ENCODE measurements at places on chromosomes 1 and 21.
A peak's percentile ranks its signal among the peaks of the same experiment; 100 is the strongest.

DNA sequence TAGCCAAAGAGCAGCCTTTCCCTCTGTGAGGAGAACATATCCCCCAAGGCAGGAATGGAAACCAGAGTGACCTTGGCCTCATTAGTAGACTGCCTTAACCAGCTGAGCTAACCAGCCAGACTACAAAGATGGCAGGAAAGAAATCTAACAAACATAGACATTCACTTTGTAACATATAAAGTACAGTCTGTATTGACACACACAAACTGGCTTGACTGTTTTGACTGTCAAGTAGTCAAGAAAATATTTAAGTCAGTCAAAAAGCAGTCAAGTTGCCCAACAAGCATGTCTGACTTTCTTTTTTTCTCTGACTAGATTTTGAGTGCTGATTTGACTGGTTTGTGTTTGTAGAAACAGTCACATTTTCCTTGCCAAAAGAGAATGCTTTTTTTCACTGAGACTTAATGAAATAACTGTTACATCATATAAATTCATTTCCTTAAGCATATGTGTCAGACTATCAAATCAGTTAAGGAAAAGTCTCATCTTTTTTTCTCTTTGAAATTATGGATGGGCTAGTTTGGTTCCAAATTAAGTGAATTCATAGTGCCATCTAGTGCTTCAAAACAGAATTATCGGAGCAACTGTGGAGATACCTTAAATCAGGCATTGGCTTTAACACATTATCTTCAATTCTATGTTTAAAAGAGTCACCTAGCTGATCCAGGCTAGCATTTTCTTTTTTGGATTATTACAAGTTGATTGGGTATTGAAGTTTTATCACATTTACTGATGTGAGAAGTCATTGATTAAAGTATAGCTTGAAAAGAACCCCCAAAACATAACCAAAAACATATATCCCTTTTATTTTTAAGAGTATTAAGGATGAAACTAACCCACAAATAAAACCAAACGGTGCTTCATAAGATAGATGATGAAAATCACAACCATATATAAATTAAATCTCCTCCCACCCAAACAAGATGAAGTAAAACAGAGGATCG is 75.0 kb downstream of the ATP6V1G3 start:
- ATAC-seq: peak; percentile 59
- no peaks in the 10 kb centered on the region for H3K27me3 ChIP-seq
- no peaks in the 10 kb centered on the region for H3K4me1 ChIP-seq
- H3K36me3 ChIP-seq: no peaks in the 10 kb centered on the region
- H3K27ac ChIP-seq: peak overlapping the region; percentile 58

GRCh38 chr1:233790662-233791371 is 113.7 kb upstream of the SLC35F3 start:
- H3K36me3 ChIP-seq: no peaks in the 10 kb centered on the region
- H3K27me3 ChIP-seq: peaks cover 26% of the 10 kb centered on the region
- no peak overlapping the region for H3K27ac ChIP-seq
- peak; percentile 77 for ATAC-seq
- H3K4me1 ChIP-seq: no peaks in the 10 kb centered on the region
- no peak overlapping the region for H3K4me3 ChIP-seq

GRCh38 chr1:178263341-178263740 is 169.4 kb downstream of the RASAL2 start:
- ATAC-seq: no peak
- H3K4me3 ChIP-seq: no peak overlapping the region
- H3K36me3 ChIP-seq: no peaks in the 10 kb centered on the region
- no peak overlapping the region for H3K27ac ChIP-seq
- H3K27me3 ChIP-seq: no peaks in the 10 kb centered on the region

DNA sequence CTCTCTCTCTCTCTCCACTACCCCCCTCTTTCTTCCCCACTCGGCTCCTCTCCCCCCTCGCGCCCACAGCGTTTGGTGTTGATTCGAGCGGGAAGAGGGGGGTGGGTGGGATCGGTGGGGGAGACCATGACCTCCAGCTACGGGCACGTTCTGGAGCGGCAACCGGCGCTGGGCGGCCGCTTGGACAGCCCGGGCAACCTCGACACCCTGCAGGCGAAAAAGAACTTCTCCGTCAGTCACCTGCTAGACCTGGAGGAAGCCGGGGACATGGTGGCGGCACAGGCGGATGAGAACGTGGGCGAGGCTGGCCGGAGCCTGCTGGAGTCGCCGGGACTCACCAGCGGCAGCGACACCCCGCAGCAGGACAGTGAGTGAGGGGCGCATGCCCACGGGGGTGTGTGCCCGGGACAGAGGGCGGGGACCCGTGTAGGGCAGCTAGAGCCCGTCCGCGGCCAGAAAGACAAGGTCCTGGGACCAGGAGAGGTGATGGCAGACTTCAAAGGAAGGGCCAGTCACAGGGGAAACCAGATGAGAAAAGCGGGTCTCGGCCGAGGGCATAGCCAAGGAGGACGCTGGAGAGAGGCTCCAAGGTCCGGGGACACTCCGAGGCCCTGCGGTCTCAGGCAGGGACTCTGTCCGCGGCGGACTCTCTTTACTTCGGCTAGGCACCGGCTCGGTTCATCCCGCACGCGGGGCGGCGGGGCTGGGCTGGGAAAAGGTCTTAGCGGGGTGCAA is at the start of gene PRRX1:
Gene PRRX1 (plus strand): TSS at position 39 of the 735 bp plus-strand sequence. CDS start 88 bp downstream, at position 127.
- H3K4me3 ChIP-seq: peak within 1 kb of the TSS; percentile 26
- H3K27me3 ChIP-seq: peaks cover 66% of the 10 kb centered on the region
- no peaks in the 10 kb centered on the region for H3K36me3 ChIP-seq

DNA sequence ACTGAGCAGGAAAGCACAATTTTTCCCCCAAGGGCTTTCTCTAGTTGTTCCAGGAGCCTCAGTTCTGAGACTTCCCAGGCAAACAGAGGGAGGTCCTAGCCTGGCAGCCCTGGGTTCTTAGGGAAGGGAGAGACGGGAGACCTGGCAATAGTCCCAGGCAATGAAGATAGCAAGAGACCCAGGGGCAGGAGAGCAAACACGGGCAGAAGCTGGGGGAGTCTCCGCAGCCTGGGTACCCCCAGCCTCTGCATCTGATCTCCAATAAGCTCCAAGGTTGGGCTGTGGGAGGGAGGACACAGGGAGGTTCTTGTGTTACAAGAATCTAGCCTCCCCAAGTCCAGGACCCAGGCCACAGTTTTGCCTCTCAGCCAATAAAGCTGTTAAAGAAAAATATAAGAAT is 2.4 kb downstream of the BLACAT1 start:
- no peaks in the 10 kb centered on the region for H3K36me3 ChIP-seq
- no peak for ATAC-seq
- peaks cover 5% of the 10 kb centered on the region for H3K4me1 ChIP-seq
- no peak overlapping the region for H3K27ac ChIP-seq
- H3K4me3 ChIP-seq: no peak overlapping the region

GRCh38 chr1:41371630-41372599 is 10.7 kb downstream of the FOXO6 start:
- no peak for ATAC-seq
- no peak overlapping the region for H3K27ac ChIP-seq
- H3K4me3 ChIP-seq: no peak overlapping the region
- no peaks in the 10 kb centered on the region for H3K36me3 ChIP-seq
- no peaks in the 10 kb centered on the region for H3K4me1 ChIP-seq

DNA sequence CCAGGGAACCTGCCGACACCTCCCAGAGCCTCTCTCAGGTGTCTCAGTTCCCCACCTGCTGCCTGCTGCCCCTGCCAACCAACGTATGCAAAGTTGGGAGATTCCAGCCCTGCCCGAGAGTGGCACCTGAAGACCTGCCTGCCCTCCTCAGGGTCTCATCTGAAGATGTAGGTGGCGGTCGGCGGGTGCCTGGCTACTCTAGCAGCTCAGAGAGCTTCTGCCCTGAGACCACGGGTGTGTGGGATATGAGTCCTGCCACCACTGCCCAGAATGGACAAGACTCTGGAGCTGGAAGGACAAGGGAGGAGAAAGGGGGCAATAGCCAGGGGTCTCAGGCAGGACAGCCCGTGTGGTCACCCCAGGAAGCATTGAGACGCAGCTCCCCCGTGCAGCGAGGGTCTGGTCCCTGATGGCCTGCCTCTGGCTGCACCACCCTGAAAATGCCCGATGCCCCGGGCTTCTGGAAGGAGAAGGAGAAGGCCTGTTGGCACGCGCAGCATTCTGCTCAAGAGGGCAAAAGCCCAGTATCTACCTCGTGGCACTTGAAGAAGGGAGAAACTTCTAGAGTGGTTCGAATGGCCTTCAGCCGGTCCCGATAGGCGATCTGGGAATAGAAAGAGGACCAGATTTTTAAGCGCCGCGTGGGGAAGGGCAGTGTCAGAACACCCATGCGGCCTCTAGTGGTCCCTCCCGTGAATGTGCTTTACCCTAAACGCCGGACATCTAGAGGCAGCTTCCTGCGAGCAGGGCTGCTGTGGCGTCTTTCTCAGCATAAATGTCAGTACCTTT is 88.8 kb downstream of the STUM start:
- no peak overlapping the region for H3K4me3 ChIP-seq
- no peak overlapping the region for H3K27ac ChIP-seq
- peaks cover 92% of the 10 kb centered on the region for H3K36me3 ChIP-seq
- no peaks in the 10 kb centered on the region for H3K27me3 ChIP-seq
- no peak for ATAC-seq
- H3K4me1 ChIP-seq: peaks cover 18% of the 10 kb centered on the region

GRCh38 chr1:59967141-59967697 is 40.6 kb upstream of the CYP2J2 start:
- no peak for ATAC-seq
- no peak overlapping the region for H3K27ac ChIP-seq
- H3K27me3 ChIP-seq: peaks cover 5% of the 10 kb centered on the region

GRCh38 chr1:229621663-229622062 is 4.3 kb downstream of the TAF5L start:
- H3K36me3 ChIP-seq: peaks cover 11% of the 10 kb centered on the region
- no peak overlapping the region for H3K4me3 ChIP-seq
- no peak for ATAC-seq
- peaks cover 49% of the 10 kb centered on the region for H3K4me1 ChIP-seq
- no peak overlapping the region for H3K27ac ChIP-seq

DNA sequence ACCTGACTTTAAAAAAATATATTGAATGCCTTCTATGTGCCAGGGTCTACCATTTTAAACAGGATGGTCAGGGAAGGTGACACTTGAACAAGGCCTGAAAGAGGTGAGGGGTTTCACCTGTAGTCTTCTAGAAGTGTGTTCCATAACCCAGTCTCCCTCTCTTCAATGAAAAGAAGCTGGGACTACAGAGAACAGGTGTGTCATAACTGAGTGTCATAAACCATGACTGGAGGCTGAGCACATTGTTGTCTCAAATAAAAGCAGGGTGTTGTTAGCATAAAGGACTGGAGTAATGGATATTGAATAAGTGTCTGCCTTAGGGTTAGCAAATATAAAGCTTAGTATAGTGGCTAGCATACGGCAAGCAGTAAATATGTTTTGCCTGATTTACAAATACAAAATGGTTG is 65.4 kb downstream of the SYDE2 start:
- no peak overlapping the region for H3K27ac ChIP-seq
- H3K4me3 ChIP-seq: no peak overlapping the region
- H3K27me3 ChIP-seq: peaks cover 4% of the 10 kb centered on the region

DNA sequence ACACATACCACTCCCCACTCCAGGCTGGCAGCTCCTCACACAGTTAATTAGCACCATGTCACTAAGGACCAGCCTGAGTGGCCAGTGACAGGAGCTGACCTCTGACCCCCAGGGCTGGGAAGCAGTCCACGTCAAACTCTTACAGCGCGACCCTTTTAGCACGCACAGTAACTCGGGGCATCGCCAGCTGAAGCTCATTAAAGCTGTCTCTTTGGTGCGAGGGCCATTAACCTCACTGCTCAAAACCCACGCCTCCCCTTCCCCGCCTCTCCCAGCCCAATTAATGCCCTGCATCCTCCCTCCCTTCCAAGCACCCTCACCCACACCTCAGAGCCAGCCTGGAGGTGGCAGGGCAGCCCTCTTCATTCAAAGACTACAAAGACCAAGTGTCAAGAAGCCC is 31.7 kb downstream of the DMAP1 start:
- no peaks in the 10 kb centered on the region for H3K27me3 ChIP-seq
- H3K4me1 ChIP-seq: no peaks in the 10 kb centered on the region
- peaks cover 6% of the 10 kb centered on the region for H3K36me3 ChIP-seq
- H3K4me3 ChIP-seq: no peak overlapping the region
- ATAC-seq: no peak

GRCh38 chr1:169472738-169473137 is 13.0 kb downstream of the SLC19A2 start:
- ATAC-seq: no peak
- no peak overlapping the region for H3K27ac ChIP-seq
- H3K27me3 ChIP-seq: no peaks in the 10 kb centered on the region
- no peaks in the 10 kb centered on the region for H3K4me1 ChIP-seq
- peaks cover 30% of the 10 kb centered on the region for H3K36me3 ChIP-seq
- no peak overlapping the region for H3K4me3 ChIP-seq

DNA sequence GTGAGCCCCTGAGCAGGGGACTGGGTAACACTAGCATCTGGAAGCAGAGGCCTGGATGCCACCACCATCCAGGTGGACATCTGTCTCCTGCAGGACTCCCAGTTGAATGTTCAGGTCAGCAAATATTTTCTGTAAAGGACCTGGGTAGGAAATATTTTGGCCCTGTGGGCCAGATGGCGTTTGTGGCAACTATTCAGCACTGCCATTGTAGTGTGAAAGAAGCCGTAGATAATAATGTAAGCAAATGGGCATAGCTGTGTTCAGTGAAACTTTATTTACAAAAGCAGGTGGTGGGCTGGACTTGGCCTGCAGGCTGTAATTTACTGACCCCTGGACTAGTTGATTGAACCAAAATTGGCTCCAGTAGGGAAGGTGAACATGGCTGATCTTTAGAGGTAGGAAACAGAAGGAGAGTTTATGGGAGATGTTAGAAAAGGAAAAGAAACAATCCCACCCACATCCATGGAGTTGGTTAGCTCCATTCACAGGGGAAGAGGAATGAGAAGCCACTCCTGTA is 20.0 kb upstream of the CD101 start:
- H3K27me3 ChIP-seq: no peaks in the 10 kb centered on the region
- H3K36me3 ChIP-seq: no peaks in the 10 kb centered on the region
- no peak overlapping the region for H3K4me3 ChIP-seq

GRCh38 chr1:65991694-65992093 is 199.0 kb downstream of the PDE4B start:
- H3K36me3 ChIP-seq: no peaks in the 10 kb centered on the region
- H3K27ac ChIP-seq: no peak overlapping the region
- H3K27me3 ChIP-seq: peaks cover 9% of the 10 kb centered on the region
- ATAC-seq: no peak
- no peak overlapping the region for H3K4me3 ChIP-seq

GRCh38 chr21:46191257-46191685 is 7.0 kb upstream of the SPATC1L start:
- H3K27ac ChIP-seq: no peak overlapping the region
- H3K4me1 ChIP-seq: no peaks in the 10 kb centered on the region
- peaks cover 12% of the 10 kb centered on the region for H3K36me3 ChIP-seq
- no peak overlapping the region for H3K4me3 ChIP-seq

DNA sequence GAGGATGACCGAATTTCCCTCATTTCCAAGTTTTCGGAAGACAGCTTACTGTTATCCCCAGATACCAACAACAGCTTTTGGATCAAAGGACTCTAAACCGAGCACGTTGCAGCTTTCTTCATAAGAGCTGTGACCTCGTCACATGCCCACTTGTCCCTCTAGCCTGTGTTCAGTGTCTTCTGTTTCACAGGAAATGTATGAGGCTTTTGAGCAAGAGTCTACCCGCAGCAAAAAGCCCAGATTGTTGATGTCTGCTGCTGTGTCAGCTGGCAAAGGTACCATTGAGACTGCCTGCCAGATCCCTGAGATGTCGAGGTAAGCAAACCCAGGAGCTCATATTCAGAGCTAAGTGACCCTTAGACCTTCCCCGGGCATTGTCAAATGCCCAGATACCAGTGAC is 24.1 kb downstream of the CHI3L2 start:
- peaks cover 9% of the 10 kb centered on the region for H3K4me1 ChIP-seq
- no peak overlapping the region for H3K27ac ChIP-seq
- no peaks in the 10 kb centered on the region for H3K27me3 ChIP-seq
- no peaks in the 10 kb centered on the region for H3K36me3 ChIP-seq

GRCh38 chr1:101314244-101314643 is 77.4 kb downstream of the S1PR1 start:
- no peaks in the 10 kb centered on the region for H3K27me3 ChIP-seq
- H3K27ac ChIP-seq: no peak overlapping the region
- H3K4me1 ChIP-seq: peaks cover 47% of the 10 kb centered on the region
- H3K4me3 ChIP-seq: peak overlapping the region; percentile 81
